ENCODE measurements at places on chromosomes 11 and 22. TPM values are rescaled to one million over a fixed set of nuclear protein-coding genes. Genes with fewer than 3 reads are reported as not detected.

Gene SCARF2
- total RNA-seq, result 3.4 TPM

Gene TSPAN32
- 19.1 TPM for total RNA-seq

Gene OR52N4
- total RNA-seq, result not detected

Gene SLC7A4
- total RNA-seq, result not detected

Gene DDI1
- not detected for total RNA-seq

Gene KRTAP5-11
- total RNA-seq, result not detected

Gene TMEM126A
- total RNA-seq, result 67.7 TPM

Gene OR2AG1
- not detected for total RNA-seq

Gene KIAA1671
- 26.2 TPM for total RNA-seq

Gene ANKRD13D
- total RNA-seq, result 21.0 TPM

Gene C11orf87
- total RNA-seq, result 0.09 TPM

Gene ASPHD2
- total RNA-seq, result 0.11 TPM

Gene VSIG2
- total RNA-seq, result 0.75 TPM

Gene ANO9
- total RNA-seq, result not detected

Gene SAA1
- 29.0 TPM for total RNA-seq

Gene UVRAG
- total RNA-seq, result 13.0 TPM

Data from heart right ventricle (tissue), 16 donors.